ENCODE measurements at places on chromosomes 3 and 15. TPM values are rescaled to one million over a fixed set of nuclear protein-coding genes. Genes with fewer than 3 reads are reported as not detected.

GRCh38 chr3:98977520-98977919 lies 76.0 kb upstream of the DCBLD2 start:
- no peak for DNase-seq

DNA sequence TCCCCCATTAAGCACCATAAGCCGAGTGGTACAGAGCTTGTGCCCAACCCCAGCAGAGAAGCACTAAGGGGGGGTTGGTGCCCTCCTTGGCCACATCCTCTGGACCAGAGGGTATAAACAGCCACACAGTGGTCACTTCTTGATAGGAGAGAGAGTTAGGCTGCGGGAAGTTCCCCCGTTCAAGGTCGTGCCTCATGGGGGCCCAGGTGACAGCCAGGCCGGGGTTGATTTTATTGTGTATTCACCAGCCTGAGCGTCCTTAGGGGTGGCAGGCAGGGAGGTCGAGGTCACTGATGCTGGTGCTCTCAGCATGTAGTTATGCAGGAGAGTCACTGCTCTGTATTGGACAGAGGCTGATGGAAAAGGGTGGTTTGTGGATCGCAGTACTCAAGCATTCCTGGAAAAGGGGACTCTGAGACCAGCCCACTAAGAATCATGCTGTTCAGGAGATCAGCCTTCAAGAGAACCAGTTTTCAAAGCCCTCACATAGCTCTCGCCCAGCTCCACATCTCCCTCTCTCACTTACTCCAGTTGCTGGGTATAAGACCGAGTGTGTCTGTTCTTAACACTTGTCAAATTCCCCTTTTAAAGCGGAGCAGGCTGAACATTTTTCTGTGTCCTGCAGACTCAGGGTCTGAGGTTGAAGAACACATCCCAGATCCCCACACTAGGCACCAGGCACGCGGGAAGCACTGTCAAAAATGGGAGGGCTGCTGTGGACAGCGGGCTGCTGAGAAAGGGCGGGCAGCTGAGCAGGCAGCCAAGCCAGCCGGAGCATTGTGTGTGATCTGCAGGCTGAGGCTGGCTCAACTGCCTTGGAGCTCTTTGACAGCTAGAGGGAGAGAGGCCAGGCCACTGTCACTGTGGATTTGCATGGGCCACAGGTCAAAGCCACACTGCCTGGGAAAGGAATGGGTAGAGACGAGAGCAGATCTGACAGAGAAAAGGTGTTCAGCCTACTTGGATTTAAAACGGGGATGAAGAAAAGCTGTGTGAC lies 279.3 kb upstream of the LRRFIP2 start:
- no peak for DNase-seq

GRCh38 chr3:110741891-110742290 lies 329.7 kb upstream of the NECTIN3 start:
- DNase-seq: no peak

SEMA6D gene
- 43.9 TPM for polyA plus RNA-seq

GRCh38 chr15:45338417-45338816 lies 39.9 kb downstream of the GATM start:
- DNase-seq: no peak

DNA sequence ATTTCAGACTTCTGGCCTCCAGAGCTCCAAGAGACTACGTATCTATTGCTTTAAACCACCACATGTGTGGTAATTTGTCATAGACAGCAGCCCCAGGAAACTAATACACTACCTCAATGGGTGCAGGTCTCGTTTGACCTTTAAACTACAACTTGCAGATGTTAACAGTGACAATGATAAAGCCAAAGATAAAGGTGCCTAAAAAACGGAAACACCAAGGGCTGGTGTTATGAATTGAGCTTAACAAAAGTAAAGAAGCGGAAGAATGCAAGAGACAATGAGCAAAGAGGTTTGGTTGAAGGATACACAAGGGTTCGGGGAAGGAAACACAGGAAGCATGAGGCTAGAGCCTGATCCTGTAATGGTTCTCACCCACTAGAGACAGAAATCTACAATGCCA lies 50.8 kb downstream of the RFTN1 start:
- no peak for DNase-seq

DNA sequence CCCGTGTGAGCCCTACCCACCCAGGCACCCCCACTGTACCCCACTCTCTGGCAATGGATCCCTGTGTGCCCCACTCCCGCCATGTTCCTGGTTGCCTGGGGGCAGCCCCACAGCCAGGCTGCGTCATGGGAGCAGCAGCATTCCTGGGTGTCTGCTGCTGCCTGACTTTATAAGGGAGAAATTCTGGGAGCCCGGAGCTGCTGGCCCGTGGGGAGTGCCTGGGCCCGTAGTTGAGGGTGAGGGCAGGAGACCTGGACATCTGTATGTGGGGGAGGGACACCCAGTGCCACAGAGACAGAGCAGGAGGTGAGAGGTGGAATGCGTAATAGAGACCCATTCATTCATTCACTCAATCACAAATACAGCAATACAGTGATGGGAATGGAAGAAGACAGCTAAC lies 15.1 kb downstream of the CSPG4 start:
- no peak for DNase-seq

DNA sequence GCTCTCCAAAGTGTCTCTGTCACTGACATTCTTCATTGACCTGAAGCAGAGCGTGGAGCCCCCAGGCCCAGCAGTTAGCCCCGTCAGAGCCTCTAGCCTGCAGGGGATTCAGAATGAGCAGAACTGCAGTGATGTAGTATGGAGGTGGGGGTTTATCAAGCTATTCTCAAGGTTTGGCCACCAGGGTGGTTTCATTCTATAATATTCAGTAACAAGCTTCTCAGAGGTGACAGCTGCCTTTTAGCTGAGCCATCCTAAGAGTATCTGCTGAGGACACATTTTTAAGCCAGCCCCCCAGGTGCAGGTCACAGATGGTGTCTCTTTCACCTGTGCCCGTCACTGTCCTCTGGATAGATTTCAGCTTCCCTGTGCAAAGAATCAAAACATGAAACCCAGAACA lies 31.9 kb downstream of the CMTM7 start:
- no peak for DNase-seq

P2RY1 gene
- 2.9 TPM for polyA plus RNA-seq

- no peak for DNase-seq
Measured at GRCh38 chr3:159775372-159775961, 213.2 kb upstream of the IL12A start.

DNA sequence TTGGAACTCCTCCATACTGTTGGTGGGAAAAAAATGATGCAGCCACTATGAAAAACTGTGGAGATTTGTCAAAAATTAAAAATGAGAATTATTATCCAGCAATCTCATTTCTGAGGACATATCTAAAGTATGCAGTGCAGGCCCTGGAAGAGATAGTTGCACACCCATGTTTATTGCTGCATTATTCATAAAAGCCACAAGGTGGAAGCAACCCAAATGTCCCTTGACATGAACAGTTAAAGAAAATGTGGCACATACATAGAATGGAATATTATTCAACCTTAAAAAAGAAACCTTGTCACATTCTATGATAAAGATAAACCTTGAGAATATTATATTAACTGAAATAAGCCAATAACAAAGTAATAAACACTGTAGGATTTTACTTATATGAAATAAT lies 80.9 kb upstream of the ARHGEF26 start:
- no peak for DNase-seq

GRCh38 chr3:181753391-181753790 lies 41.7 kb downstream of the SOX2 start:
- DNase-seq: no peak

DNA sequence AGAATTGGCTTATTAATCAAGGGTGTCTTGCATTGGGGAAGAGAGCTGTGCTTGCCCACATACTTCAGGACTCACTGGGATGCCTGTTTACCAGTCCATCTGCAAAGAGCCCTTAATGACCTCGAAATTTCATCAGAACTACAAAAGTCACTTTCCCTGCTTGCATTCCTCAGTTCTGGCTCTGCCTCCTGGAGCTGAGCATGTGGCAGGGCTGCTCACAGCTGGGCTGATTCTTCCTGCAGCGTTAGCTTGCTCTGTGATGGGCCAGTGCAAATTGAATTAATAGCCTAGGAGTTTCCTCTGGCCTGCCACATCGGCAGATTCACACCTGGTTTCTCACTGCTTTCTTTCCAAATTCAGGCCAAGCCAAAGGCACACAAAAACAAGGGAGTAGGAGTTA lies 108.9 kb downstream of the DUT start:
- DNase-seq: no peak

DNA sequence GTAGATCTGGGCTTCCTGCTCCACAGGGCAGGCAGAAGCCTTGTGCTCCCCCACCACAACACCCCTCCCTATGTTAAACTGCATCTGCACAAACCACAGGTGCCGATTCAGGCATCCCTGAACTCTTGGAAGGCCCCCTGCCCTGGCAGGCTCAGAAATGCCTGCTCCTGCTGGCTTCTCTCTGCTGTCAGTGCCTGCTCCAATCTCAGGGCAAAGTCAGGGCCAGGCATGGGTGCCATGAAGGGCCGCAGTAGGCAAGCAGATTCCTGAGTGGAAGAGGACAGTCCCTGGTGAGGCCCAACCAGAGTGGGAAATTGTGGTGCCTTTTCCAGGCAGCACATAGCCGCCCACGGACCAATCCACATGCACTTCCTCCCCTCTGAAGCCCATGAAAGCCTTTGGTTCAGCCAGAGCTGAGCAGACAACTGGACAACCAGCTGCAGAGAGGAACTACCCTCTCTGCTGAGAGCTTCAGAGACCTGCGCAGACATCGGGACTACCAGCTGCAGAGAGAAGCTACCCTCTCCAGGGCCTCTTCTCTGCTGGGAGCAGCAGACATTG lies 13.6 kb downstream of the PRR20G start:
- no peak for DNase-seq

DNA sequence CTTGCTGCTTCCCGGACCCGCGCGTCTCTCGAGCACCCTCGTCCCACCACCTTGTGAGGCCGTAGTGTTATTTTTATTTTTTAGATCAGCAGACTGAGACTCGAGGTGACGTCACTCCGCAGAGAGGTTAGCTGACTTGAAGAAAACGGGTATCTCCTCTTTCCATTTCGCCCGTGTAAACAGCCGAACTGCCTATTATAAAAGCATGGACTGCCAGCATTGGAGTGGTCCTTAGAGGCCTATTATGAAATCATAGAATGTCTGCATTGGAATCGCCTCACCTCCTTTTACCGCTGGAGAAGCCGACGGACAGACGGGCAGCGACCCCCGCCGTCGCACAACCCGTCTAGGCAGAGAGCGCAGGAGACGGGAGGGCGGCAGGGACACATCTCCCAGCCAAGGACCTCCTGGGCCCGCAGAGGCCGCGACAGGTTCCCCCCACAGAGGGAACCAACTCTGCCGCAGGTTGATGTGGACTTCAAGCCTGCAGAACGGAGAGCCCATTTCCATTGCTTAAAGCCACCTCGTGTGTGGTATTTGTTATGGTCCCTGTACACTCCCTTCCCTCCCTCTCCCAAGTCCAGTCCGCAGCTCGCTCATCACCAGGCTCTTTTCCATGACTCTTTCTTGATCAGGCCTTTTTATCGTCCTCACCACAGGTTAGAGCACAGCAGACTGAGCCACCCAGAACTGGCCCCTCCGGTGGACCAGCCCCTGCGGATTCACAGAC lies 540 bp upstream of the PPP1R2 start:
- DNase-seq: peak; percentile 56

DNA sequence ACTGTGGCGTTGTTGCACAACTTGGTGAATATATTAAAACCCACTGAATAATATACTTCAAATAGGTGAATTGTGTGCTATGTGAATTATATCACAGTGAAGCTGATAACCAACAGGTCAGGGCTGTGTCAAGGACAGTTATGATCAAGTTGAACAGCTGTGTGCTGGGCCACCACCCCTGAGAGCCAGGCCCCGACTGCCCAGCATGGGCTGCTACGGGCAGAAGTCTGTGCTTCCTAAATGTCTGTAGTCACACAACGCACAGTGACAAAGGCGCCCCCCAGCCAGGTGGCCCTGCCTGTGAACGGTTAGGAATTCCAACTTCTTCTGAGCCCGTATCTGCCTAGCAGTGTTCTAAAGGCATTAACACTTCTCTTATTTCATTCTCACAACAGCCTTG lies 32.8 kb downstream of the TKT start:
- no peak for DNase-seq

LRRC2 gene
- 2.4 TPM for polyA plus RNA-seq

GRCh38 chr3:128226795-128227395 lies 73.6 kb downstream of the EEFSEC start:
- no peak for DNase-seq

GRCh38 chr3:156460206-156460611 lies 94.7 kb downstream of the SSR3 start:
- no peak for DNase-seq

- no peak for DNase-seq
Measured at GRCh38 chr3:69914395-69914794, 85.1 kb upstream of the SAMMSON start.

AADACL2 gene
- polyA plus RNA-seq: 0.40 TPM

DNA sequence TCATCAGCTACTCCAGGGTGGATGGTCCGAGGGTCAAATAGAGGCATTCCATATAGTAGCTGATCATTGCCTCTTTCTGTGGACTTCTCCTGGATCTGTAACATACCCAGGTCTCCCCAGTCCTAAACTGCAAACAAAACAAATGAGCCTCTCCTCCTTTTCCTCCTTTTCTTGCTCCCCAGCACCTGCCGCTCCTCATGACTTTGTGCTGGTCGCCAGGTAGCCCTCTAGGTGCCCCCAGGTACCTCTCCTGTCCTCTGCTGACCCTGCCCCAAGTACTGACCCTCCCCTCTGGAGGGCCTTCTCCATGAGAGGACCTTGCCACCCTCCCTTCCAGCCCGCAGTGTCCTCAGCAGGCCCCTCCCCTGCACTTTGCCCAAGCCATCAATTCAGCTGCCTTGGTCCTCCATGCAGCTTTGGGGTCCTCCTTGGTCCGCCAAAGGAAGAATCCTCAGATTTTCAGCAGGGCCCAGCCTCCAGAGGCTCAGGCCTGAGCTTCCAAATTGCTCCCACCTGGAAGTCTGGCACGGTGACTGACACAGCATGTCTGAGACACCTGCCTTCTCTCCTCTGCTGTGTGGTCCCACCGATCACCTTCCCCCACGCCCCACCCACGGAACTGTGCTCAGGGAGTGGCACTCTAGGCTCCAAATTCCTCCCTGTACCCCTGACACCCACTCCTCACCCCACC lies 111.0 kb downstream of the LRRK1 start:
- no peak for DNase-seq

DNA sequence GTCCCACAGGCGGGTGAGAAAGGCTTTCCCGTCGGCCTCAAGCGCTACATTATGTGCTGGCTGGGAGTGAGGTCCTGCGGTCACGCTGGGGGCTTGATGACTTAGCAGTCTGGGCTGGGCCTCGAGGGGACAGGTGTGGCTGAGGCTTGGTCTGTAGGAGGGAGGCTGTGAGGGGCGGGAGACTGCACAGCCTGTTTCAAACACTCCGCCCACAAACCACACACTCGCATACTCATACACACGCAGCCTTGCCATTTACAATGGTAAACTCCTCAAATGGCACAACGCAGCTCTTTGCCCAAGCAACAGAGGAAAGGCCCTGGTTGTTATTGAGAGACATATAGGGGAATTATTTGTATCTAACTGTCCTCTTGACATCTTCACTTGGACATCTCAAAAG lies 32.4 kb upstream of the RASGRF1 start:
- DNase-seq: no peak

Data from left renal pelvis (tissue), 4 donors.